Cardiac ventricle fibroblast (primary cell): ENCODE measurements at places on chromosomes 5 and 9. TPM values are rescaled to one million over a fixed set of nuclear protein-coding genes. Genes with fewer than 3 reads are reported as not detected.

TNFSF8 gene
- total RNA-seq: not detected in 2 replicates

CCDC183 gene
- total RNA-seq: 0.39 and 1.1 TPM in 2 replicates

PCDHGC3 gene
- total RNA-seq: 95.9 and 108 TPM in 2 replicates

FBXL17 gene
- 7.0 and 7.9 TPM in 2 replicates for total RNA-seq

OBP2B gene
- not detected in 2 replicates for total RNA-seq

LHX3 gene
- not detected in 2 replicates for total RNA-seq

SLIT3 gene
- 157 and 180 TPM in 2 replicates for total RNA-seq

PCDHAC2 gene
- 0.12 and 0.15 TPM in 2 replicates for total RNA-seq

CPLANE1 gene
- total RNA-seq: 13.5 and 20.3 TPM in 2 replicates

TAL2 gene
- not detected in 2 replicates for total RNA-seq

ANKS6 gene
- total RNA-seq: 12.9 and 18.7 TPM in 2 replicates

HTR1A gene
- not detected in 2 replicates for total RNA-seq

WDR31 gene
- 0.81 and 0.98 TPM in 2 replicates for total RNA-seq

FAM221B gene
- not detected in 2 replicates for total RNA-seq

PHF24 gene
- total RNA-seq: 0.05 and 0.06 TPM in 2 replicates

ZBTB5 gene
- 4.2 and 6.2 TPM in 2 replicates for total RNA-seq

IFNK gene
- total RNA-seq: not detected in 2 replicates

PCDHGA12 gene
- 41.9 and 43.9 TPM in 2 replicates for total RNA-seq

C9 gene
- total RNA-seq: not detected in 2 replicates

SUSD3 gene
- 1.9 and 2.1 TPM in 2 replicates for total RNA-seq

RIOK2 gene
- 15.9 and 28.3 TPM in 2 replicates for total RNA-seq

SAP30L gene
- total RNA-seq: 15.4 and 22.9 TPM in 2 replicates

MARCOL gene
- total RNA-seq: not detected in 2 replicates

ABL1 gene
- total RNA-seq: 75.1 and 81.1 TPM in 2 replicates

CCDC192 gene
- total RNA-seq: not detected in 2 replicates

NPR3 gene
- total RNA-seq: 6.5 and 7.2 TPM in 2 replicates

ARID3C gene
- 0.12 and 0.34 TPM in 2 replicates for total RNA-seq

TLX3 gene
- not detected in 2 replicates for total RNA-seq

TNFSF15 gene
- not detected in 2 replicates for total RNA-seq

FBXL7 gene
- total RNA-seq: 8.8 and 9.1 TPM in 2 replicates

CTSL gene
- total RNA-seq: 658 and 701 TPM in 2 replicates

RNF224 gene
- not detected in 2 replicates for total RNA-seq
